Left renal cortex interstitium (tissue), 4 donors: ENCODE measurements at places on chromosomes 11 and 22.
A peak's percentile ranks its signal among the peaks of the same experiment; 100 is the strongest.

- no peak for DNase-seq
Observed at GRCh38 chr11:60699936-60700335, 524 bp downstream of the MS4A8 start.

DNA sequence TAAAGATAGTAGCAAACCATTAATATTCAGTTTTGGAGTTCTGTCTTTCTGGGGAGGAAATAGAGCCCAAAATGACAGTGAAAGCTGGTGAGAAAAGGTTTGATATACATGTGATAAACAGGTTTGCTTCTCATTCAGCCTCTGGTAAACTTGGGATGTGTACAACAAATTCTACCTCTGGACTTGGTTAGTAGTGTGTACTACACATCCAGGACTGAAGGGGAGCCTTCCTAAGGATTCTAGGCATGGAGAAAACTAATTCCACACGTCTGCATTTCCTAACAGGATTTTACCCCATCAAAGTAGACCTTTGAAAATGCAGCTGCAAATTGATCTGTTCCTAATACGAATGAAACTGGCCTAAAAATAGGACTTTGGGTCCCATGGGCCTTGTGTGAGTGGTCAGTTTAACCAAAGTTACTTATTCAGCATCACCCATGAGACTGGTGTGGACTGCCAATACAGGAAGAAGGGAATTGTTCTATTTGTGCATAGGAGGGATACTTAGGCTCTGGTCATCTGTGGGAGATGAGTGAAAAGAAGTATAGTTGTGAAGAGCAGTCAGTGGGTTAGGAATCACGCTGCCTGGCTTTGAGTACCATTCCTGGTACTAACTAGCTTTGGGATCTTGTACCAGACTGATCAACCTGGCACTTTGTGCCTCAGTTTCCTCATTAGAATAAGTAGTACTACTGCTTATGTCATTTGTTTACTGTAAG lies 74.2 kb downstream of the YAP1 start:
- DNase-seq = no peak

- no peak for DNase-seq
Observed at GRCh38 chr11:46431211-46431610, 39.6 kb upstream of the CHRM4 start.

DNA sequence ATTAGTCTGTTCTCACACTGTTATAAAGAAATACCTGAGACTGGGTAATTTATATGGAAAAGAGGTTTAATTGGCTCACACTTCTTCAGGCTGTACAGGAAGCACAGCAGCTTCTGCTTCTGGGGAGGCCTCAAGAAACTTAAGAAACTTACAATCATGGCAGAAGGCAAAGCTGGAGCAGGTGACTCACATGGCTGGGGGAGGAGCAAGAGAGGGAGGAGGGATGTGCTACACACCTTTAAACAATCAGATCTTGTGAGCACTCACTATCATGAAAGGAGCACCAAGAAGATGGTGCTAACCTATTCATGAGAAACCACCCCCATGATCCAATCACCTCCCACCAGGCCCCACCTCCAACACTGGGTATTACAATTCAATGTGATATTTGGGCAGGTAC lies 381.6 kb downstream of the ETS1 start:
- DNase-seq = no peak

DNA sequence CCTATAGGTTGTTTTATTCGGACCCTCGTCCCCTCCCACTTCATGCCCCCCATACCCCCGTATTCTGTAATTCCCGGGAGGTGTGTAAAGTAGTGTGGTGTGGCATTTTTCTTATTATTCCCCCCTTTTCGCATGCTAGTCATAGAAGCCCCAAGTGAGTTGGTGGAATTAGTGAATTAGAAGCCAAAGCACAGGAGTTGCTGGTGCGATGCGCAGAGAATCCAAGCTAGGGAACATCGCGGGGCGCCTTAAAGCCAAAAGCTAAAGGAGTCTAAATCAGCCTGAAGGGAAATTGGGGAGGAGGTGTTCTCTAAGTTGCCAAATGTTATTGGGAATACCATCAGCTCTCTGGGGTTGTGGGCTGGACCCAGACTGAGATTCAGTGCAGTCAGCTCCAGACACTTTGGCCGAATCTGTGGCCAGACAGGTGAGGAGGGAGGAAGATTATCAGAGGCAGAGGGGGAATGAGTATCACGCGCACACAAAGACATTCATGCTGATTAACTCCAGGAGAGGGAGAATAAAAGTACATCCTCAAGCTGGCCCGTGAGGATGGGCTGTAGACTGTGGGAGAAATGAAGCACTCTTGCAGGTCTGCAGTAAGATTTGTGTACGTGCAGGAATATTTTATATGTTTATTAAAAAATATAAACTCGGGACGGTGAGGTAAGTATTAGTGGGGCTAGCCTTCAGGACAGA lies 102.8 kb upstream of the HSD17B12 start:
- no peak for DNase-seq

DNA sequence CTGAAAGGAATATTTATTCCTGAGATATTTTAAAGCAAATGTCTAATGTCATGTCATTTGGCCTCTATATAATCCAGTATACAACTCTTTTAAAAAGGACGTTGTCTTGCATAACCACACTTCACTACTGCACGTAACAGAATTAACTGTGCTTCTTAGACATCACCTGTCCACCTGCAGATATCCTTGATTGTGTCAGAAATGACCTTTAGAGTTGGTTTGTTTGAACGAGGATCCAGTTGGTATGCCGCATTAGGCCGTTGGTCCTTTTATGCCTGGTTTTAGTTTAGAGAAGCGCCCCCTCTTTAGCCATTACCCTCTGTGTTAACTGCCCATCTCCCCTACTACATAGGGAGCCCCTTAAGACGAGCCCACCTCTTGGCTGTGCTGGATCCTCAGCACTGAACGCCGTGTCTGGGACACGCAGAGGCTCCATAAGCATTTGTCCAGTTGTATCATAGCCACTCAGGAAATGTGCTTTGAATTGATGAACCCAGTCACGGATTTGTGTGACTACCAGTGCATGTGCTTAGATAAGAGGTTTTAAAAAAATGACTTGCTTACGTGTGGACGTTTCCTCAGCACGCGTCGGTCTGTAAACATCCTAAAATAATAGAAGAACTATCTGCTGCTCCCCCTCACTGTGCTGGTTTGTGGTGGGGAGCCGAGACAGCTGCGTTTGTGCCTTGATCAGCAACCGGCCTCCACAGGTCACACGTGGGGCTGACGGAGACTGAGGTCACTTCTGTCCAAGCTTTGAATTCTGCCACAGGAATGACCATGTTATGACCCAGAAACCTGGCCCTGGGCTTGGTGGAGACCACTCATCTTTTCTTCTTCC lies 4.0 kb downstream of the MICAL2 start:
- no peak for DNase-seq

DNA sequence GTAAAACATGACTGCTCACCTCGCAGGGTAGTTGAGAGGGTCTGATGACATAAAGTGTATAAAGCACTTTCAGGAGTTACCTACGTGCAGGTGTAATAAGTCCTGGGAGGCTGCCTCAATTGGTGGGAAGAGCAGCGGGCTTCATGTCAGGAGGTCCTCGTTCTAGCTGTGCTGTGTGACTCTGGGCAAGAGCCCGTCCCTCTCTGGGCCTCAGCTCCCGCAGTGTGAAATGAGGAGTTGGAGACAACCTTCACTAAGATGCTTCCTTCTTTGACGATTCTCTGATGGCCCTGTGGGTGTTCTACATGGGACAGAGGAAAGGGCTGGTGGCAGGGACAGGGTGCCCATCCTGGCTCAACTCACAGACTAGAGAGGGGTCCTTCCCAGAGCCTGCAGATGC lies 57.8 kb downstream of the TP53I11 start:
- DNase-seq = no peak

DNA sequence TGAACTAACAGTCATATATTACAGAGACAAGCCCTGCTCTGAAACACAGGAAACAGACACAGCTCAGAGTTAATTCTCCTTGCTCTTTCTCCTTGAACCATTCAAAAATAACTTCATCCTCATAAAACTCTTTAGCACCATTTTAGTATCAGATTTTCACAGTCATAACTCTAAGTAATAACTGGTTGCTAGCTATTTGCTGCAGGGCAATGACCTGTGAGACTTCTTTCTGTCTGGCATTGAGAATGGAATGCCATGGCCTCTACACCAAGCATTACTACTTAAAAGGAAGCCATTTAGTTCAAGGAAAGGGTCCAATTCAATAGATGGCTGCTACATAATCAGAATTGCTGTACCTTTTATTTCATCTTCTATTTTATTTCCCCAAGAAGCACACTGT lies 186.6 kb upstream of the CCDC90B start:
- no peak for DNase-seq

DNA sequence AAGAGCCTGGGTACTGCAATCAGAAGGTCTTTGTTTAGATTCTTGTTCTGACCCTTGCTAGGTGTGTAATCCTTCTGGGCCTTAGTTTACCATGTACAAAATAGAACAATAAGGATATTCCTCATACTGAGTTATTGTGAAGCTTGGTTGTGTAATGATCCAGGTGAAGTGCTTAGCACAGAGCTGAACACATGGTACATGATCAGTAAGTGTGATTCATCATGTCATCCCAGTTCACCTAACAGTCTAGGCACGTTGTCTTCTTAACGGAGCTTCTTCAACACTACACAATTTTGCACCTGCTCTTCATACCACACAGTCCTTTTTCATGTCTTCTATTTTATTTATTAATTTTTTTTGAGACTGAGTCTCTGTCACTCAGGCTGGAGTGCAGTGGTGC lies 234.3 kb upstream of the TENM4 start:
- DNase-seq = no peak

- DNase-seq = no peak
Observed at GRCh38 chr11:87957961-87958360, 217.3 kb downstream of the RAB38 start.

DNA sequence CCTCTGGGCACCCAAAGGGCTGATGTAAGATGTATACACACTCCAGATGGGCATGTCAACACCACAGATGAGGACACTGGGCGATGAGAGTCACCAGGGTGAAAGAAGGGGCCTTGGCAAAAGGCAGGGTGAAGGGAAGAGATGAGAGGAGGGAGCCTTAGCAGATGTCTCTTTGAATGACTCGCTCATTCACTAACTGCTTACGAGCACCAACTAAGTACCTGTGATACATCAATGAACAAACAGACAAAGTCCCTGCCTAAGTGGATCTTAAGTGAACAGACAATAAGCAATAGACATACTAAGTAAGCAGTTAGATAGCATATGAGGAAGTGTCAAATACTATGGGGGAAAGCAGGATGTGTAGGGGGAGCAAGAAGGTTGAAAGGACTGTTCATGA lies 7.5 kb downstream of the ME3 start:
- DNase-seq = no peak

- DNase-seq = no peak
Observed at GRCh38 chr11:35412285-35412684, 7.1 kb downstream of the SLC1A2 start.

DNA sequence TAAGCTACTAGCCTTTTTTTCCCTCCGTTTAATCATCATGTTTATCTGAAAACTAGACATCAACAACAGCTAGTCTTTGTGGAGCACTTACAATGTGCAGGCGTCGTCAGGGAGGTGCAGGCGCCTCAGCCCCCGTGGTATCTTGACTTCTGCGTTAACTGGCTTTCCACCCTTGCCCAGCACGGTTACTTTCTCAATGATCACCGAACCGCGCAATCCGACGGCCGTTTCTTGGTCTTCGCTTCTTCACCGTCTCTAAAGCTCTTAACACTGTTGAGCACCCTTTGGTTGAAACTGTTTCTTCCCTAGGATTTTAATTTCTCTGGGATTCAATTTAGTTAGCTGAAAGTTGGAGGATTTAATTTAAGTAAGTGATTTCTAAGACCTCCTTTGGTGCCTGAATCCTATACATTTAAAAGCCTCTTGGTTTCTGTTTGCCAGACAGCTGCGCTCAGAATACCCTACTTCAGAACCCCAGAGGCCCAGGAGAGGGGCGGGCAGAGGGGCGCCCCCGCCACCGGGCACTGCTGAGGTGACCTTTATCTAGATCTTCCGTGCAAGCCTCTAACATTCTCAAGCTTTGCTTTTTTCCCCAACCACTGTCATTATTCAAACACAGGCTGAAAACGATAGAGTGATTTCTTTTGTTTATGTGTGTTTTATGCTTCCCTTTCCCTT lies 18.0 kb upstream of the TMEM218 start:
- no peak for DNase-seq

DNA sequence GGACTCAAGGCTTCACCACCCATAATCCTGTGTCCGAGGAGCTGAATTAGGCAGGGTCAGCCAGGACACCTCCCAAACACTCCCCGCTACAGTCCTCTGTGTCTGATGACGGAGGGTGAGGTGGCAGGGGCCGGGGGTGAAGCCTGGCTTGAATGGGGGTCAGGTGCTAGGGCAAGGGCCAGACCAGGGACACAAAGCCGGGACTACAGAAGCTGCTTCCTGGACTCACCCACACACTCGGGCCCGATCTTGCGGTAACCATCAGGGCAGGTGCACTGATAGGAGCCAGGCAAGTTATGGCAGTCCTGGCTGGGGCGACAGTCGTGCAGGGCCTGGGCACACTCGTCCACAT lies 2.3 kb downstream of the EFEMP2 start:
- DNase-seq = no peak

DNA sequence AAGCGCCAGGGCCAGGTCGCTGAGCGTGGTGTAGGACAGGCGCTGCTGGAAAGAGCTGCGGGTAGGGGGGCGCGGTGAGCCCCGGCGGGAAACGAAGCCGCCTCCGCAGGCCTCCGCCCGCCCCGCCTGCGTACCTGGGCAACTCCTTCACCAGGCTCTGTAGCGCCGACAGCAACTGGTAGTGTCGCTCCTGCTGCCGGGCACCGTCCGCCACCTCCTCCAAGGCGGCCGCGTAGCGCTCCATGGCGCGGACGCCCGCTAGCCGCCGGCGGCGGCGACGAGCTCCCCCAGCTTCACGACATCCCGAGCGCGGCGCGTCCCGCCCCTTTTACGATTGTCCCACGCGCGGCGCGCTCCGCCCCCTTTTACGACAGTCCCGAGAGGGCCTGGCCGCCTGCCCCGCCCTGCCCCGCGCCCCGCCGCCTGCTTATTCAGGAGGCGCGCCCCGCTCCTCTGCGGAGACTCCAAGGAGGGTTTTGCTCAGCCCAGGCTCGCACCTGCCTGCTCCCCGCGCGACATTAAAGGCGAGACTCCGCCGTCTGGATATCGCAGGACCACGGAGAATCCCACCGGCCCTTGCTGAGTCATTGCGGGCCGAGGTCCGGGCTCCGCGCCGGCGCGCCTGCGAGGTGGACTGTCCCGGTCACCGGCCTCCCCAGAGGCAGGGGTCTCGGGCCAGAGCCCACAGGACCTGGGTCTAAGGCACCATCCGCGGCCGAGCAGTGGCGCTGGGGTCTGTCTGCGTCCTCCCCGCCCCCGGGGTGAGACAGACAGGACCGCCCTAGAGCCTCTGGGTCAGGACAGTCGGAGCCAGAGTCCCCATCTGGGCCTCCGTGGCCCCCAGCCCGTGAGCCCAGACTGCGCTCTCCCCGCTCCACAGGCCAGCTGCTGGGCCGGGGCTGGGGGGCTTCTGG lies at the start of gene DGCR6L:
TSS of gene DGCR6L (minus strand) at position 316 of the 914 bp plus-strand sequence. CDS start at position 244, 72 bp downstream.
- DNase-seq = peak; percentile 72

- no peak for DNase-seq
Observed at GRCh38 chr11:67238894-67239782, 27.1 kb upstream of the GRK2 start.

DNA sequence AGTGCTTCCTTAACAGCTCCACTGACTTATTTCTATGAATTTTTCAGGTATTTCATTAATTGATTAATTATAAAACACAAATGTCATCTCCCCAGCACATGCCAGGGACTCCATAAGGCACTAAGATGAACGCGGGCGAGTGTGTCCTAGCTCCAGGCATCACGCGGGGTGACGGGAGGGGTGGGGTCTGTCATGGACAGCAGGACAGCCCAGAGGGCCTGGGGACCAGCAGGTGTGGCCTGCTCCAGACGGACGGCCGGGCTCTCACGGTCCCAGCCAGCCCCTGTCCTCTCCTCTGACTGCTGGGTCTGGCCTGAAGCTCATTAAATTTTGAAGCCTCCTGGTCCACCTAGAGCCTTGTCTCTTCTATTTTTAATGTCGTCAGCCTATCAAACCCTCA lies 531.1 kb downstream of the BRD1 start:
- DNase-seq = no peak
